Stimulated activated CD4-positive, alpha-beta T cell treated with anti-CD3 and anti-CD28 coated beads, Interleukin-1b, Interleukin-23, amount 100 ng/mL, for 48 hours (primary cell): ENCODE measurements at places on chromosomes 6 and 20.

DNA sequence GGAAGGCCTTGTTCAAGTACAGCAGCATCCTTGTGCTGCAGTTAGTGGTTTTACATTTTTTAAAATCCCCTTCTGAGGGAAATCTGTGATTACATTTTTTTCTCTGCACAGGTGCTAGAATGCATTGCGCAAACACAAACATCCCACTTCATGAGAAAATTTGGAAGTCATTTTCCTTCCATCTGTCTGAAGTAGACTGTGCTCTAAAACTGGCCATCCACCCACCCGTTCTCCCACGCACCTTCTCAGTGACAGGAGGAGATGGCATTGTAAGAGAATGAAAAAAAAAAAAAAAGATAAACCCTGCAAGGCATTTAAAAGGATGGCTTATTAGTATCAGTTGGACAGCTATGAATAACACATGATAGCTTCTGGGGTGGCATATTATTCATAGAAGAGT is 65.0 kb downstream of the SOBP start:
- DNase-seq, result no peak

DNA sequence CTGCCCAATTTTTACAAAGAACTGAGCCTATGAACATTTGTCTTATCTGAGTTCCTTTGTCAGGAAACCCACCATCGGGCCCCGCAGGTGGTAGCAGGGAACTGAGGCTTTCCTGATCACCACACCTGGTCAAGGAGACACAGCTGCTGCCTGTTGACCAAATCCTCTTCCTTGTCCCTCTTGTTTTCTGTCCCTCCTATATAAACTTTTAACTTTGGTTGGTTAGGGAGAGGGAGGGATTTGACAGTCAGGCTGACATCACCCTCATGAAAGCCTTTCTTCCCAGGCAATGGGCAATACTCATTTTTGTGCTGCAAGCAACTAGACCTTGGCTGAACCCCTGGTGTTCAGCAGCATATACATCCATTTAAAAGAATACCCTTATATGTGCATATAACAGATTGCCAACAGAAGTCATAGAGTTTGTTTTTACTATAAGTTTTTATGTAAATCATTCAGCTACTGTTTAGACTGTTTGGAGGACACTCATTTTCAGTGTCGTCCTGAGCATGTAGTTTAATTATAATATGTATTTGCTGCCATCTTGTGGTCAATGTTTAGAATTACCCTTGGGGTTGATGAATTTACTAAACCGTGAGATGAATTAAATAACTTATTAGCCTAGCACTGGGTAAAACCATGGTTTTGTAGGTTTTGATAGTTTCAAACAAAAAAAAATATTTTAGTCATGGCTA is 17.0 kb downstream of the CRISP1 start:
- no peak for DNase-seq

- no peak for DNase-seq
Measured at GRCh38 chr6:137951064-137951597, 84.1 kb downstream of the TNFAIP3 start.

GRCh38 chr6:5707281-5708045 is 299.3 kb downstream of the NRN1 start:
- DNase-seq, result no peak

DNA sequence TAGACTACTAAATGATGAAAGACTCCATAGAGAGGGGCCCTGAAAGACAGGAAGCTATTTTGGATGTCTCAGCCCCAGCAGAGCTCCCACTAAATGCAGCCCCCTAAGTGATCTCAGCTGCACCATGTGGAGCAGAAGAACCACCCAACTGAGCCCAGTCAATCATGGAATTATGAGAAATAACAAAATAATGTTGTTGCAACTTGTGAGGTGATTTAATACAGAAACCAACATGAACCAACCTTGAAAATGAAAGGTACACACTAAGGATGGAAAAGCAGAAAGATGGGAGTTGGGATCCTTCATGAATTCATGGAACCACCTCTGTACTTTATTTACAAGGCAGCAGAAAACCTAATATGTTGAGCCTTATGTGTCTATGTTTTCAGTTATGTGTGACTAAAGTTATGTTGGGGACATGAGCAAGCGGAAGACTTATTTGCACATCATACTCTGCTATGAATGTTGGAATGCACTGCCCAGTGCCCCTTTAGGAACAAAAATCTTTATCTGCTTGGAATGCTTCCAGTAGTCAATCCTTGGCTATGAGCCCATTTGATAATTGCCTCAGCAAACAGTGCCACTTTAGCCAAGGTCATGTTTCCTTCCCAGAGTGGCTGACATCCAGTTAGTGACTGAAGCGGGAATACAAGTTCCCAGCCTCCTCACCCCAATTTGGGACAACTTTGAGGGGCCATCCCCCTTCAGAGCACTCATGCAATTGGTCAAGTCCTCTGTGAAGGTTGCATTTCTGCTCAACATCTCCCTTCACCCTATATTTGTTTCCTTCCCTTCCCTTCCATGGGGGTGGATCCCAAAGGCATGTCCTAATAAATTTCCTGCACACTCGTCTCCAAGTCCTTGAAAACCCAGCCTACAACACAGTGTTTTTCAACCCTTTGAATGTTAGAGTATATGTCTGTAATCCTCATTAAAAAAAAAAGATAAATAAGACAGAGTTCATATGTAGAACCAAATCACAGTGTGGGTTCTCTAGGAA is 18.4 kb downstream of the TP53RK start:
- no peak for DNase-seq

DNA sequence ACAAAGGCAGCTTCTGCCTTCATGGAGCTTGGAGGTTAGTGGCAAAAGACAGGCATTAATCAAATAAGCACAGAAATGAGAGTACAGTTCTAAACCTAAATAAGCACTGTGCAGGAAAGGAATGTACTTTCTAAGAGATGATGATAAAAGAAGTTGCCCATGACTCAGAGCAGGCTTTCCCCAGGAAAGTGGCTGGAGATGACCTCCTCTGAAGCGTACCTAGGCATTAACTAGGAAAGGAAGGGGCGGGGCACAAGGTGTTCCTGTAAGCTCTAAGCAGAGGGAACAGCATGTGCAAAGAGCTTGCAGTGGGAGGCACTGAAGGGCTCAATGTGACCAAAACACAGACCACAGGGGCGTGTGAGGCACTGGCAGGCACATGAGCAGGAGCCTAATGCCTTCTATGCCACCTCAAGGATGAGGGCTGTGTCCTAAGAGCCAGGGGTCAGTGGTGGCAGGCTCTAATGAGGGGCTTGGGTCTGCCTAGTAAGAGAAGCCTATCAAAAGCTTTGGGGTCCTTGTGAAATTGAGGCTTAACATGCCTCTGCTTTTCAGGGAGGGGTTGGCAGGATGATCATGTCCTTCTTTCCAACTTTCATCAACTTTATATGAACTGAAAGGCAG is 4.9 kb downstream of the SSTR4 start:
- DNase-seq, result no peak
